ENCODE measurements at places on chromosomes 2 and 18. TPM values are rescaled to one million over a fixed set of nuclear protein-coding genes. Genes with fewer than 3 reads are reported as not detected.

Gene GALR1
- total RNA-seq: 3.6 TPM

Gene TMEM200C
- 5.1 TPM for total RNA-seq

Gene CD8B2
- total RNA-seq: 2.6 TPM

Gene SOS1
- total RNA-seq: 27.9 TPM

Gene CCBE1
- total RNA-seq: 2.4 TPM

Gene CNRIP1
- 38.3 TPM for total RNA-seq

Gene DSEL
- total RNA-seq: 14.9 TPM

Gene TUBA4B
- total RNA-seq: 0.72 TPM

Gene BCL11A
- 10.1 TPM for total RNA-seq

Gene FHL2
- total RNA-seq: 64.0 TPM

Gene MAIP1
- 12.8 TPM for total RNA-seq

Gene TOGARAM2
- 1.4 TPM for total RNA-seq

Gene NRP2
- total RNA-seq: 167 TPM

Gene VPS4B
- total RNA-seq: 51.3 TPM

Gene SLC14A1
- total RNA-seq: 15.2 TPM

Gene CDK15
- 6.7 TPM for total RNA-seq

Gene DNER
- 4.1 TPM for total RNA-seq

Gene KCNG2
- total RNA-seq: 2.6 TPM

Gene RESP18
- not detected for total RNA-seq

Gene NCKAP5
- 7.9 TPM for total RNA-seq

Gene REG1B
- 1.4 TPM for total RNA-seq

Gene ASNSD1
- 81.4 TPM for total RNA-seq

Gene GPR35
- 3.1 TPM for total RNA-seq

Gene MOCOS
- 7.0 TPM for total RNA-seq

Gene ITGB6
- total RNA-seq: 19.0 TPM

Gene OSBPL1A
- total RNA-seq: 47.2 TPM

Gene POMC
- 0.72 TPM for total RNA-seq

Gene NAT8
- not detected for total RNA-seq

Gene DLGAP1
- total RNA-seq: 20.7 TPM

Gene CDK5R2
- not detected for total RNA-seq

Gene SPR
- 19.5 TPM for total RNA-seq

Gene NT5DC4
- 1.2 TPM for total RNA-seq

Gene AKAIN1
- total RNA-seq: not detected

Gene MTHFD2
- total RNA-seq: 45.3 TPM

Gene GKN2
- total RNA-seq: 0.96 TPM

Gene ANKRD62
- total RNA-seq: 1.9 TPM

Gene ABCG5
- total RNA-seq: 0.96 TPM

Gene CLHC1
- total RNA-seq: 116 TPM

Gene SPEG
- 61.9 TPM for total RNA-seq

Gene FIGN
- total RNA-seq: 2.9 TPM

Gene ABCA12
- 2.4 TPM for total RNA-seq

Gene C2orf78
- 1.7 TPM for total RNA-seq

All from umbilical cord (tissue), 2 donors.